Activated effector memory CD4-positive, alpha-beta T cell treated with Interleukin-2 at 50 U/mL for 16 hours (primary cell): ENCODE measurements at places on chromosomes 7 and 10.

GRCh38 chr7:66110856-66111255 lies 3.8 kb upstream of the CRCP start:
- no peak for DNase-seq

GRCh38 chr7:88358526-88358838 lies 51.8 kb upstream of the STEAP4 start:
- DNase-seq, result no peak

DNA sequence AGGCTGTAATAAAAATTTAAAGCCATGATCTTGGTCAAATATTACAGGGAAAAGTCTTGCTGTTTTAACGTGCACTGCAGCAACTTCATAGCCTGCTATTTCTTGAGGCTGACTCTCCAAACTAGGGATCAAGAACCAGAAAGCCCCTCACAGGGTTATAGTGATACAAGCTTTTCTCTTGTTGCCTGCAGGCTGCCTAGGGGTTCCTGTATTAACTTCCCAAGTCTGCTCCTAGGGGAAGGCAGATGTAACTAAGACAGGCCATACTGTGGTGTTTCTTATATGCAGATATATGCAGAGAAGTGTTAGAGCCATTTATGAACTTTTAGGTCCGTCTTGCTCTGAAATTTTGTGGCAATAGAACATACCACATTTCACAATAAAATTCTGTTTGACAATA lies 175.7 kb downstream of the FOXP2 start:
- DNase-seq, result no peak

DNA sequence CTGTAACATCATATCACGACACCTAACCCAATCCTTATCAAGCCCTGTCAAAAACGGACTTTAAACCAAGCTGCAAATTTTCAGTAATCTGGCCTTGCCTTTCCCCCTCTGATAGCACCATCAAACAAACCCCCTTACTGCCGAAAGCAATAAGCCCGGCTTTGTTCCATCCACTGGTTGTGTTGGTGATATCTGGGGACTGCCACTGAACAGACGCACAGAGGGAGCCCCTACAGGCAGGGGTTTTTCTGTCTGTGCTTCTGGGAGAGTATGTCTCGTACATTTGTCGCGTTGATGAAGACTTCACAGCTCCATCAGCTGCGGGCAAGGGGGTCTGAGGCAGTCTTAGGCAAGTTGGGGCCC lies 550 bp upstream of the PLAU start:
- DNase-seq, result no peak

- DNase-seq, result no peak
These were observed 1.7 kb downstream of the SCRN1 start for GRCh38 chr7:29987811-29988317.

DNA sequence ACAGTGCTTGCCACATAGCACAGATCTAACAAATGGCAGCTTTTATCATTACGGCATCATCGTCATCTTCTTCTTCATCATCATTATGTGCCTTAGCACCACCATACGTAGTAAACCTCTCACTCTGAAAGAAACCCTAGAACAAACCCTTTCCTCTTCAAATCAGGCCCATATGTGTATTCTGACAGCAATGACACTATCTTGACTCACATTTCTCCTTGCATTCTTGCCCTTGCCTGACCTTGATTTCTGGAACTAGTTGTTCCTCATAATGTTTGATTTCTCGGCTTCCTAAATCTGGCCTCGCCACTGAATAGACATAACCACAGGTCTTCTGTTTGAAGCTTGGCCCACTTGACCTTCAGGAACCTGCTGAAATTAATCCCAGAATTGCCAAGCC lies 115.3 kb downstream of the DGKI start:
- DNase-seq, result no peak

GRCh38 chr10:92175164-92175563 lies 115.7 kb downstream of the CPEB3 start:
- DNase-seq, result no peak

GRCh38 chr10:76231286-76231934 lies 800.0 kb downstream of the LRMDA start:
- DNase-seq, result no peak
